ENCODE measurements at places on chromosomes 1 and 21.

- no peak for DNase-seq
These were observed 201.6 kb upstream of the PLXNA2 start for GRCh38 chr1:208445758-208446203.

DNA sequence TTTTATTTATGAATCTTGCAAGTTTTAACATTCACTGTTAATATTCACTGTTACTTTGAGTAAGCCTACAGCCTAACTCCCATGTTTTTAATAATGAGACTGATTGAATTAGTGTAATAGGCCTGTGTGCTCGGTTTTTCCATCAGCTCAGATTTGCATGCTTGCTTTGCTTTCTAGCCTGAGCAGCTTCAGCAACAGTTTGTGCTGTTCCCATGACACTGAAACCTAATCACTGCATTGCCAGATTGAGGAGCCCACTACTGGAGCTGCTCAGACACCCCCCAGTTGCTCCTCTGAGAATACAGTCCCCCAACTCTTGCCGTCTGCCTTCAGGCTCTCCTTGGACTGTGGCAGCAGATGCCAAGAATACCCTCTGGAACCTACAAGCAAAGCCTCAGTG, 695.4 kb downstream of the BRINP3 start:
- no peak for DNase-seq

DNA sequence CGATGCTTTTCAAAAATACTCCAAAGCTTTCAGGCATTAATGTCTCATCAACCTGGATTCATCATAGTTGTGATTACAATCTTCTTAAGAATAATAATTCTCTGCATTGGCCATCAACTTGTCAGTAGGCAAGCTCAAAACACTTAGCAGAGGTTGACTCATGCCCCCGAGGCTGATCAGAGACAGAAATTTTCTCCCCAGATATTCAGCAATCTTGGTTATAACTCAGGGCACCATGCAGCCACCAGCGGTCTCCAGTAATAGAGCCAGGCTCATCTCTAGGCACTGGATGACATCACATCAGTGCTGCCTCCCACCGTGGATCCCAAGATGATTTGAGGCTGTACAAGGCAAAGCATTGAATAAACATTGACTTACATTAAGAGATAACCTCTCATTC, 14.3 kb upstream of the IFFO2 start:
- DNase-seq, result no peak

- no peak for DNase-seq
These were observed 96.8 kb downstream of the NRIP1 start for GRCh38 chr21:14968029-14968428.

DNA sequence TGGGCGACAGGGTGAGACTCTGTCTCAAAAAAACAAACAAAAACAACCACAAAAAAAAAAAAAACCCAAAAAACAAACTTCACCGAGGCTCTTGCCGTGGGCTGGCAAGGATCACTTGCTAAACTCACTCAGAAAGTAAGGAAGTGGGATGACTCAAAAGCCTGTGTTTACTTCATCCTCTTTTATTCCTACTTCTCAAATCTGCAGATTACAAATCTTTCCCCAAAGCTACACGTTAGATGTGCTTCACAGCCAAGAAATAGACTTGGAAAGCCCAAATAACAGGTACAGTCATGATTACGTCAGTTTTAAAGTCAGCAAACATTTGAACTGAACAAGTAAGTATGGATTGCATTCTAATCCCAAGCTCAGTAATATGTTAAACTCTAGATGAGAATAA, 359.3 kb downstream of the ADGRL2 start:
- no peak for DNase-seq

Measured in NCI-H510A treated with DMSO at 0.1 percent for 48 hours (cell line).